ENCODE measurements at places on chromosomes 16 and 17. TPM values are rescaled to one million over a fixed set of nuclear protein-coding genes. Genes with fewer than 3 reads are reported as not detected.

DNA sequence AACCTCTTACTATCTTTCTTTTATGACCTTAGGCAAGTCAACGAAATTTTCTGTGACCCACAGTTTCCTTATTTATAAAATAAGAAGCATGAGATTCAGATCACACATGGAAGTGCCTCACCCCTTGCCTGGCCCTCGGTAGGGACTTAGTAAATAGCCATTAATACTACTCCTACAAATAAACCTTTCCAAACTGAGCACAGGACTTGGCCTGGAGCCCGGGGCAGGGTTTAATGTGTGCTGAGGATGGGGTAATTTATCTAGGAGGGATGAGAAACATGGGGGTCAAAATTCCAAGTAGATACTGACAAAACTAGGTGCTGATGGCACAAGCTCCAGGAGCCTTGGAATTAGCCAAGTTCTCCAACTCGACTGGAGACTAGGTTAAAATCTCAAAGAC, 35.0 kb downstream of the PITPNC1 start:
- H3K27me3 ChIP-seq: no peaks in the 10 kb centered on the region
- no peaks in the 10 kb centered on the region for H3K36me3 ChIP-seq
- H3K4me3 ChIP-seq: no peak overlapping the region
- H3K4me1 ChIP-seq: no peaks in the 10 kb centered on the region
- DNase-seq: no peak
- H3K27ac ChIP-seq: no peak overlapping the region

- no peaks in the 10 kb centered on the region for H3K36me3 ChIP-seq
- peaks cover 5% of the 10 kb centered on the region for H3K27me3 ChIP-seq
- no peak for DNase-seq
- no peak overlapping the region for H3K27ac ChIP-seq
Observed at GRCh38 chr17:33436321-33436720, 143.2 kb upstream of the ASIC2 start.

- H3K36me3 ChIP-seq: peaks cover 31% of the 10 kb centered on the region
- peak overlapping the region; percentile 77 for H3K4me3 ChIP-seq
- H3K27me3 ChIP-seq: no peaks in the 10 kb centered on the region
- peak overlapping the region; percentile 98 for H3K27ac ChIP-seq
Observed at GRCh38 chr17:7220593-7221277, 997 bp downstream of the ACADVL start.

GRCh38 chr17:81200695-81201580, 21.8 kb downstream of the CEP131 start:
- no peaks in the 10 kb centered on the region for H3K36me3 ChIP-seq
- H3K27ac ChIP-seq: no peak overlapping the region
- no peak overlapping the region for H3K4me3 ChIP-seq
- no peaks in the 10 kb centered on the region for H3K4me1 ChIP-seq
- DNase-seq: peak; percentile 45
- no peaks in the 10 kb centered on the region for H3K27me3 ChIP-seq

GRCh38 chr17:76442341-76443338, 10.3 kb downstream of the UBE2O start:
- DNase-seq: no peak
- H3K27ac ChIP-seq: no peak overlapping the region
- no peaks in the 10 kb centered on the region for H3K36me3 ChIP-seq
- H3K4me3 ChIP-seq: no peak overlapping the region
- H3K4me1 ChIP-seq: peaks cover 29% of the 10 kb centered on the region

DNA sequence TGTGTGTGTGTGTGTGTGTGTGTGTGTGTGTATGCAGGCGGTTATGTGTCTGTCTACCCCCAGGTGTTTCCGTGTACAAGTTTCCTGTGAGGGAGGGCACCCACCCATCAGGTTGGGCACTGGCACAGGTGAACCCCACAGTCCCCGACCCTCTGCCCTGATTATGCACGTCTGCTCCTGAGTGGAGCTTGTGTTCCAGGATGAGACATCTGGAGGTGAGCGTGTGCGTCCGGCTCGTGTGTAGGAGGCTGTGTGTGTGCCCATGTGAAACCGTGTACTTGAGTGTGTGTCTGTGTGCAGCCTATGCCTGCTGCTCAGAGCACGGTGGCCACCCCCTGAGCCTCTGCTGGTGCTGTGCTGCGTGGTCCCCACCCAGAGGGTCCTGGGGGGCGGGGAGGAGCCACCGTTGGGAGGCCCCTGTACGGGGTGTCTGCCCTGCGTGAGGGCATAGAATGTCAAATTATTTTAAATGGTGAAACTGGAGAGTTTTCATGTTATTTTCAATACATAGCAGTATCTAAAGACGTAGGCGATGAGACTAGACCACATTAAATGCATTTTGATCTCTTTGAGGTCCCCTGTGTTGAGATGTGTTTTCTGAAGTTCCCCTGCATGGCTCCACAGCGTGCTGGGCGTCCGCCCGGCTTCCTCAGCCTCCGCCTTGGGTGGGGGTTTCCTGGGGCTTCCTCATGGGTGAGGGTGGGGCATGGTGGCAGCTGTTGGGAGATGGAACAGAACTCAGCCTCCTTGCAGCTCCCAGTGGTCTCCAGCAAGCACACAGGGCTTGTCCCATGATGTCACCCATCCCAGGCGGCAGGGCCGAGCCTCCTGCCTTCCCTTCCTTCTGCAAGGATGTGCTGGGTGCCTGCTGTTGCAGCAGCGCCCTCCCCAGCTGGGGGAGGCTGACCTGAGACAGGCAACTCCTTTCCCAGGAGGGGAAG, 43.4 kb downstream of the KCNJ12 start:
- H3K4me3 ChIP-seq: no peak overlapping the region
- H3K36me3 ChIP-seq: no peaks in the 10 kb centered on the region
- no peaks in the 10 kb centered on the region for H3K4me1 ChIP-seq
- H3K27ac ChIP-seq: no peak overlapping the region
- no peak for DNase-seq
- no peaks in the 10 kb centered on the region for H3K27me3 ChIP-seq

DNA sequence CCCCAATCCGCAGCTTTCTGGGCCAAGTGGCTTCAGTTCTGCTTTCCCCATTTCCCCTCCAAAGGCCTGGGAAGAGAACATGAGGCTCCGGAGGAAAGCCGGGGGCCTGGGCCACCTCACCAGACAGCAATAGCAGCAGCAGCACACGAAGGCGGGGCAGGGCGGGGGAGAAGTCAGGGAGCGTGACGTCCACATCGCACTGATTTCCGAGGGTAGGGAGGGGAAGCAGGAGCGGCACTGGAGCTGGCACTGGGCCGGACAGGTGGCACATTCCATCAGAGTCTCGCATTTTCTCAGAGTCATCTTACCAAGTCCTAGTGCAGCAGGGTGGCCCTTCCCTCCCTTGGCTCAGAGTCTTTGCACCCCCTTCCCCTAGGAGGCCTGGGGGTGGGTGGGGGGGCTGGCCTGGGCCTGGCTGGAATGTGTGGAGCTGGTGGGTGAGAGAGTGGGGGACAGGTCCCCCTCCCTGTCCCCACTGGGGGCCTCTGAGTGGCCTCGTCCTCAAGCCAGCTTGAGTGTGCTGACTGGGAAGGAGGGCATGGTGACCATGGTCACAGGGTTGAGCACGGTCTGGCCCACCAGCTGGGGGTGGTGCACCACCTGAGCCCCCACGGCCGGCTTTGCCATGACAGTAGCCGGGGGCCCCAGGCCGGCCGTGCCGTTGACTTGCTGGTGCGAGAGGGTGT, 14.3 kb downstream of the MNT start:
- H3K36me3 ChIP-seq: 0 out of 2 replicates have a peak, but pooled peaks cover 5% of the 10 kb centered on the region
- H3K4me1 ChIP-seq: peaks cover 2% of the 10 kb centered on the region
- DNase-seq: no peak
- no peak overlapping the region for H3K27ac ChIP-seq

DNA sequence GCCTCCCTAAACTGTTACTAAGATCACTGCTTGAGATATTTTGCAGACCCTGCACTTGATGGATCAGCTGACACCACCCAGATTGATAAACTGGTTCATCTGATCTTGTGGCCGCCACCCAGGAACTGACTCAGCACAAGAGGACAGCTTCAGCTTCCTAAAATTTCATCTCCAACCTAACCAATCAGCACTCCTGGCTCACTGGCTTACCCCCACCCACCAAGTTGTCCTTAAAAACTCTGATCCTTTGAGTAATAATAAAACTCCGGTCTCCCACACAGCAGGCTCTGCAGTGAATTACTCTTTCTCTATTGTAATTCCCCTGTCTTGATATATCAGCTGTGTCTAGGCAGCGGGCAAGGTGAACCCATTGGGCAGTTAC, 174.8 kb downstream of the UTP18 start:
- H3K4me1 ChIP-seq: no peaks in the 10 kb centered on the region
- H3K27me3 ChIP-seq: no peaks in the 10 kb centered on the region
- no peak overlapping the region for H3K4me3 ChIP-seq
- H3K27ac ChIP-seq: no peak overlapping the region
- no peaks in the 10 kb centered on the region for H3K36me3 ChIP-seq

DNA sequence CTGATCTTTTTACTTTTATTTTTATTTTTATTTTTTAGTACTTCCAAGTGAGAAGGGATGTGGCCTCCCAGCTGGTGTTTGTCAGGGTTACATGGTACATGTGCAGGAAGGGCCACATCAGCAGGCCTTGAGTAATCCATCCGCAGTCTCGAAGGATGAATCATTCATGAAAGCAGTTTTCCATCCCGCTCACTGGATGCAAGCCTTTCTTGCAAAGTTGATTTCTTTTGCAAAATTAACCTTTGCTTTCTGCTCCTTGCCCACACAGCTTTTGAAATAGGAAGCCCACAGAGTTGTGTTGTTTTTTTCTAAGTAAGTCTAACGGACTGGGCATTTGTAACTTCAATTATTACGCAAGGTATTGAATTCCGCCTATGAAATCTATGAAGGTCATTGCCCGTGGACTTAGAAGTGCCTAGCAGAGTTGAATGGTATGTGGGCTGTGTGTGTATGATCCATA, 157.4 kb downstream of the PRKCA start:
- H3K27me3 ChIP-seq: no peaks in the 10 kb centered on the region
- H3K27ac ChIP-seq: peak overlapping the region; percentile 73
- no peak overlapping the region for H3K4me3 ChIP-seq
- DNase-seq: peak; percentile 51

GRCh38 chr16:7420843-7421242, 88.2 kb downstream of the RBFOX1 start:
- H3K27ac ChIP-seq: no peak overlapping the region
- no peak for DNase-seq
- H3K4me3 ChIP-seq: no peak overlapping the region
- H3K36me3 ChIP-seq: no peaks in the 10 kb centered on the region

- H3K27ac ChIP-seq: no peak overlapping the region
- no peaks in the 10 kb centered on the region for H3K4me1 ChIP-seq
- no peak overlapping the region for H3K4me3 ChIP-seq
- no peak for DNase-seq
- peaks cover 7% of the 10 kb centered on the region for H3K27me3 ChIP-seq
Observed at GRCh38 chr16:8403978-8404749, 186.1 kb downstream of the TMEM114 start.

DNA sequence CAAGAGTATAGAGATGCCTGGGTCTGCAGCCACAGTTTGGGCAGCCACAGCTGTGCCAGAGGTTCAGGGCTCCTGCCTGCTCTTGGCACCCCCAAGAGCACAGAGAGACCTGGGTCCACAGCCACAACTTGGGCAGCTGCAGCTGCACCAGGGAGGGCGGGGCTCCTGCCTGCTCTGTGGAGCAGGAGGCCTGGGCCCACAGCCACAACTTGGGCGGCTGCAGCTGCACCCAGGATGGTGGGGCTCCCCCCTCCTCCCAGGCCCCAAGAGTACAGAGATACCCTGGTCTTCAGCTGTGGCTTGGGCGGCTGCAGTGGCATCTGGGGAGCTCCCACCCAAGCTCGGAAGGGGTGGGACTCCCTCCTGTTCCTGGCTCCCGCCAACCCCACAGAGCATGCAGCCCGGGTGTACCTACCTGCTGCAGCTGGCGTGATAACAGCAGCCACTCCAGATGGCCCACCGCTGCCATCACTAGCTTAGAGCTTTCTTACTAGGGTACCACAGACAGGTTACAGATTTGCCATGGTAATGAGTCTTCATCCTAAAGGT, 72.7 kb downstream of the PHKB start:
- H3K36me3 ChIP-seq: no peaks in the 10 kb centered on the region
- no peak overlapping the region for H3K27ac ChIP-seq
- H3K4me1 ChIP-seq: no peaks in the 10 kb centered on the region
- DNase-seq: no peak

DNA sequence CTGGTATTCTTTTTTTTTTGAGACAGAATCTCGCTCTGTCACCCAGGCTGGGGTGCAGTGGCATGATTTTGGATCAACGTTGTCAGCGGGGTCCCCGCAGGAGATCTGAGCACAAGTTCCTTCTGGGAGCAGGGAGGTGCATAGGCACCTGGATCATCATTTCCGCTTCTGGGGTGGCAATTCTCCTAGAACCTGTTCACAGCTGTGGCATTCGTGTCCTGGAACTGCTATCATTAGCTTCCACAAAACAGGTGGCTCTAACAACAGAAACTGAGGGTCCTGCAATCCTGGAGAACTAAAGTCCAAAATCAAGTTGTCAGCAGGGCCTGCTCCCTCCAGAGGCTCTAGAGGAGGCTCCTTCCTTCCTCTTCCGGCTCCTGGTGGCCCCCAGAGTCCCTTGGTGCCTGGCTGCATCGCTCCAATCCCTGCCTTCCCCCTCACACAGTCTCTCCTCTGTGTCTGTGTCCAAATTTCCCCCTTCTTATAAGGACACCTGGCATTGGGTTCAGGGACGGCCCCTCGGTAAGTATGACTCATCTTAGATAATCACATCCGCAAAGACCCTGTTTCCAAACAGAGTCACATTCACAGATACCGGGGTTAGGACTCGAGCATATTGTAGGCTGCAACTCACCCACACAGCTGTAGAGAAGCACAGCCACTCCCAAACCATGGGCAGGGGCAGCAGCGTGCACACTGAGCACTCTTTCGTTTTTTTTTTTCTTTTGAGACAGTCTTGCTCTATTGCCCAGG, 43.5 kb upstream of the KLHDC4 start:
- DNase-seq: no peak
- H3K36me3 ChIP-seq: no peaks in the 10 kb centered on the region
- H3K4me1 ChIP-seq: peaks cover 23% of the 10 kb centered on the region
- no peaks in the 10 kb centered on the region for H3K27me3 ChIP-seq
- H3K27ac ChIP-seq: no peak overlapping the region
- no peak overlapping the region for H3K4me3 ChIP-seq

Gene PROCA1
- total RNA-seq: 15.8 TPM

Gene EFNB3
- total RNA-seq: 1.6 TPM

Gene KCNAB3
- 13.8 TPM for total RNA-seq

Gene SARM1
- 8.6 TPM for total RNA-seq

Gene SDR42E1
- total RNA-seq: 10.5 TPM

Gene TMC7
- total RNA-seq: 4.4 TPM
